ENCODE measurements at places on chromosomes 5 and 9. TPM values are rescaled to one million over a fixed set of nuclear protein-coding genes. Genes with fewer than 3 reads are reported as not detected.

DNA sequence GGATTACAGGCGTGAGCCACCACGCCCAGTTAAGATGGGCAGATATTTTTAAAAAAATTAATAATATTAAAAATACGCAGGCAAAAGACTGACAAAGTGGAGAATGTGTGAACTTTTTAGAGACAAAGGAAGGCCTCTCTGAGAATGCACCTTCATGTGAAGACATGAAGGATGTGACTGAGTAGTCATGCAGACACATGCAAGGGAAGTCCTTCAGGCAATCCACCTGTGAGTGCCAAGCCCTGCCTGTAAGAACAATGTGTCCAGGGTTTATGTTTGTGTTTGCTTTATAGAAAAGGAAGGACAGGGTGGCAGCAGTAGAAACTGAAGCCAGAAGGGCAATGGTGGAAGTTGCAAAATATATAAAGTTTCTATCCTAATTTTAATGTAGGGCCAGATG is 169.2 kb downstream of the EDIL3 start:
- H3K27ac ChIP-seq: no peak overlapping the region
- no peaks in the 10 kb centered on the region for H3K27me3 ChIP-seq
- no peak for DNase-seq

DNA sequence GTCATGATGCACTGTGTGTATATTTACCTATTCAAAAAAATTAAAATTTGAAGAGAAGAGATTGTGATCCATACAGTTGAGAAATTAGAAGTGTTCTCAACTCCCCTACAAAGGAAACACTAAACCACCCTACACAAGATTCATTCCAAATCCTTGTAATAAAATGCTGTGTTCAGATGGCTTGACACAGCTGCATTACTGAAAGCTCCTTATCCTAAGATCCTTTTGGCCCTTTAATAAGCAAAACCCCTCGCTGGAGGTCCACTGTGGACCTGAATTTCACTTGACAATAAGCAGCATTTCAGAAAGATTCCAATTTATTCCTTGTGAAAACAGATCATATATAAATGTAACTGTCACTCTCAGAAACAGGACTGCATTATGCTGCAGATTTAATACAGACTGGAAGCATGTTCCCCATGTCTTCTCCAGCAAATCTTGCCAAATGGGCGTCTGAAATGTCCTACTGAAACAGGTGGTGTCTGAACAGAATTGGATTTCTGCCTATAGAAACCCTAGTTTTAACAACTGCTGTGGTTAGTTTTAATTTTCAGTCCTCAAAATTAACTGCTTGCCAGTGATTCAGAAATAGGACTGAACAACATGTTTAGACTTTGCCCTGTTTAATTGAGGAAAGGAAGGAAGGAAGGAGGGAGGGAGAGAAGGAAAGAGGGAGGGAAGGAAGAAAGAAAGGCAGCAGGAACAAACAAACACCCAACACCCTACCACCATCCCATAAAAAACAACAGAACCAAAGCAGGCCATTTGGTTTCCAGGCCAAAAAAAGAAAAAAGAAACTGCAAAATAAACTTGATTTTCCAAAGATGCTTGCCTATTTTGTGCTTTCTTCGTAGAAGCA is 179.6 kb downstream of the MLLT3 start:
- peak; percentile 60 for DNase-seq
- no peaks in the 10 kb centered on the region for H3K27me3 ChIP-seq
- H3K36me3 ChIP-seq: no peaks in the 10 kb centered on the region

DNA sequence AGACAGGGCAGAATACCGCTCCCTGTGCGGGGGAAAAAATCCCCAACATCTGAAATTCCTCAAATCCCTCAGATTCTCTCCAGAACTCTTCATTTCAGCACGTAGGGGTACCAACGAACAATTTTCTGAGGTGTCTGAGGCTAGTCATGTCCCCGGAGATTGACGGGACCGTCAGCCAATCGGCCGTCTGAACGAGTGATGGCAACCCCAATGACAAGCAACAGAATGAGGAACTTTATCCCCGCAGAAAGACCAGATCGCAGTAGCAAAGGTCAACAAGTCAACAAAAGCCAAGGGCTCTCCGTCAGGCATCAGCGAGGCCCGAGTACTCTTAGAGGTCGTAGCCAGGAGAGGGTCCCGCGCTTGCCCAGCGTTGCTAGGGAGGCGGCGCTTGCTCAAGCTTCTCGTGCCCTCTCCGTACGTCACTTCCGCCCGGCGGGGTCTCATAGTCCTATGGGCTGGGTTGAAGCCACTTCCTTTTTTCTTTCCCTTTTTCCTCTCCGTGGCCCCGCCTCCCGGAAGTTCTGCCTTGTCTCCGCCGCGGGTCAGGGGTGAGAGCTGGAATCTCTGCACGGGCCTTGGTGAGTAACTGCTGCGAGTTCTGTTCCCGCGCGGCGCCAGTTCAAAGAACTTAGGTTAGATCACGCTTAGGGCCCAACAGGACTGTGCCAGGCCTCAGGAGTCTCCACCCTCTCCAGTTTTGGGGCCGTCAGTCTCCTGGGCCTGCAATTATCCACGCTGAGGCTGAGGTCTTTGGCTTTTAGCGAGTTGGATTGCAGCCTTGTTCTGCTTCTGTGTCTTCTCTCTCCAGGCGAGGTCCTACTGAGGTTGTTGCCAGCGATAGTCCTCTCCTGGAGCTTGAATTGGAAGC is at the start of gene RNF20:
RNF20 (plus strand) TSS at position 520 of the 871 bp plus-strand sequence. CDS start 1,571 bp downstream, outside the sequence.
- H3K27me3 ChIP-seq: no peaks in the 10 kb centered on the region
- peak; percentile 100 for DNase-seq
- peak within 1 kb of the TSS; percentile 89 for H3K27ac ChIP-seq
- H3K4me3 ChIP-seq: peak within 1 kb of the TSS; percentile 78
- H3K36me3 ChIP-seq: peaks cover 22% of the 10 kb centered on the region

DNA sequence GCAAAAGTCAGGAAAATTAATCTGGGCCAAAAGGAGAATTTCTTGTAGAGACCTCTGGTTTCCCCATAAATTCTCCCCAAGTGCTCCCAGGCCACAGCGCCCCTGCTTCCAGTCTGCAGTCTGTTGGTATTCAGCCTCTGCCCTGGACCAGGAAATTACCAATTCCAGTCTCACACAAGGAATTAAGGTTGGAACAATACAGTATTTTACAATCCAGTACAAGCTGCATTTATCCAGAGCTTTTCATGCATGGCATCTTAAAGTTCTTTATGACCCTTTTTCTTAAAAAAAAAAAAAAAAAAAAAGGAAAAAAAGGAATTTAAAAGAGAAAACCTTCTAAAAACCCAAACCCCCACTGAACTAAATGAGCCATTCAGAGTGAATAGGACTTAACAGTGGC is 139.6 kb upstream of the RANBP3L start:
- no peaks in the 10 kb centered on the region for H3K4me1 ChIP-seq
- DNase-seq: no peak
- no peaks in the 10 kb centered on the region for H3K36me3 ChIP-seq
- H3K27ac ChIP-seq: no peak overlapping the region
- no peaks in the 10 kb centered on the region for H3K27me3 ChIP-seq
- H3K4me3 ChIP-seq: no peak overlapping the region

- H3K4me3 ChIP-seq: no peak overlapping the region
- no peak for DNase-seq
- H3K27me3 ChIP-seq: no peaks in the 10 kb centered on the region
- H3K4me1 ChIP-seq: no peaks in the 10 kb centered on the region
- H3K27ac ChIP-seq: no peak overlapping the region
These were observed 470.5 kb downstream of the PLK2 start for GRCh38 chr5:57989378-57989777.

The NR5A1 gene
- not detected for total RNA-seq
